ENCODE measurements at places on chromosomes 6 and 20. TPM values are rescaled to one million over a fixed set of nuclear protein-coding genes. Genes with fewer than 3 reads are reported as not detected.

The DAAM2 gene
- total RNA-seq: 3.1 TPM

- DNase-seq: no peak
Observed at GRCh38 chr6:128186729-128187128, 285.9 kb upstream of the THEMIS start.

GRCh38 chr6:3585320-3585935, 128.6 kb upstream of the SLC22A23 start:
- no peak for DNase-seq

GRCh38 chr20:31239139-31239538, 18.3 kb upstream of the DEFB115 start:
- DNase-seq: no peak

- DNase-seq: no peak
Observed at GRCh38 chr6:104505838-104506237, 353.9 kb downstream of the HACE1 start.

The WFDC12 gene
- total RNA-seq: not detected

The MAP7 gene
- 59.1 TPM for total RNA-seq

GRCh38 chr20:9739991-9740390, 98.9 kb downstream of the PAK5 start:
- no peak for DNase-seq

GRCh38 chr20:62900692-62901584, 25.4 kb downstream of the DIDO1 start:
- DNase-seq: no peak

The C6orf58 gene
- not detected for total RNA-seq

The C20orf144 gene
- 0.21 TPM for total RNA-seq

DNA sequence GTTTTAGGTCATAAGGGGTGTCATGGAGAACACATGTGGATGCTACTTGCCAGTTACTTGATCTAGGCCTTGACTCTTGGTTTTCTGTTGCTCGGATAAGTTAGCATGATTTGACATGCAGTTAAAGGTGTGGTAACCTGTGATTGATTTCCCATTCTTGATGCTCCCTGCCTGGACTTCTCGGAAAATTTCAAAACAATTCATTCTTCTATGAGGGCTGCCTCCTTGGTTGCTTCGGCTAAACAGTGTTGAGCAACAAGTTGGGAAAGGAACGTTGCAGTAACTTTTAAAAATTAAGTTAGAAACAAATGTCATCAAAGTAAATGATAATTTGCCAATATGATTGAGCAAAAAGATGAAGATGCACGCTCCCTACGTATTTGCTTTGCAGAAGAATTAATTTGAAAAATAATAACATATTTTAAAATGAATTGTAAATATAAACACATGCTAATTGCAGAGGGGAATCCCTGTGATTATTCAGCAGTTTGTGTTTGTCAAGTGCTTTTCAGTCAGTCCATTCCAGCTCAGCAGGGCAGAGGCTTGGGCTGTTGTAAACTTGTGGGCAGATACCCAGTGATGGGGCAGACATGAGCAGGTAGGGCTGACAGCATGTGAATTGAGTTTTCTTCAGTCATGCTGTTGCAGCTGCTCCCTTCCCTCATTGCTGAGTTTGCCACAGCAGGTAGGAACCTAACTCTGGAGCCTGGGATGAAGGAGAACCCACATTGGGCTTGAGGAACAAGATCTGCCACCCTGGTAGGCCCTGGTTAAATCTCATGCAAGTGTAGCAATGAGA, 110.2 kb downstream of the ESR1 start:
- no peak for DNase-seq

GRCh38 chr20:14178952-14179351, 158.5 kb downstream of the FLRT3 start:
- DNase-seq: no peak

GRCh38 chr6:47303861-47304260, 5.8 kb downstream of the TNFRSF21 start:
- DNase-seq: no peak

DNA sequence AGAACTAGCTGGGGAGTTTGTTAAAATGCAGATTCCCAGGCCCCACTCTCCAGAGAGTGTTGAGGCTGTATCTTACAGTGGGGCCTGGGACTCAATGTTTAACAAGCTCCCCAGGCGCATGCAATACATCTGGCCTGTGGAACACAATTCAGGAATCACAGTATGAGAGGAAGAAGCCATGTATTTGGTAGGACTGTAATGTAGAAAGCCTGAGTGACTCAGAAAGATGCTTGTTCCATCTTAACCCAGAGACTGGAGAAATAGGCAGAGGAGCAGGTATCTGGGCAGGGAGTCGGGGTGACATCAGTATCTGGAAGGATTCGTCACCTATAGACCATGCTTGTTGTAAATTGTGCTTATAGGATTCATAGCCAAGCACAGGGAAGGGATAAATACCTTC, 90.5 kb downstream of the UNC5CL start:
- DNase-seq: no peak

- DNase-seq: no peak
Observed at GRCh38 chr6:32635526-32636123, 1.6 kb upstream of the HLA-DQA1 start.

DNA sequence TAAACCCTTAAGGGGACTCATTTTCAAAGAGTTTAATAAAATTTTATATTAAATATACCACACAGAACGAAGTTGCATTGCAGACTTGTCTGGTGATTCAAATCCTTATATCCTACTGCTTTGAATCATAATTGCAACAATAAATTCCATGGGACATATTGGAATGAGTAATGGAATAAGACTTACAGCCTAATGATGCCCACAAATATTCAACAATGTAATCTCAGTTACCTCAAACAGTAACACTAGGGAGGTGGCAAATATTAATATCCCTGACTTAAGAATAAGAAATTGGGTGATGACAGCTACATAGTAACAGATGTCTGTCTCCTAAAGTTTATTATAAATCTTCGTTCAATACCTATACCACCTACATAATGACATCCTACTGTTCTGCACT, 52.6 kb downstream of the BMP5 start:
- DNase-seq: no peak

The ZNF343 gene
- total RNA-seq: 7.6 TPM

The EYA2 gene
- total RNA-seq: 1.5 TPM

DNA sequence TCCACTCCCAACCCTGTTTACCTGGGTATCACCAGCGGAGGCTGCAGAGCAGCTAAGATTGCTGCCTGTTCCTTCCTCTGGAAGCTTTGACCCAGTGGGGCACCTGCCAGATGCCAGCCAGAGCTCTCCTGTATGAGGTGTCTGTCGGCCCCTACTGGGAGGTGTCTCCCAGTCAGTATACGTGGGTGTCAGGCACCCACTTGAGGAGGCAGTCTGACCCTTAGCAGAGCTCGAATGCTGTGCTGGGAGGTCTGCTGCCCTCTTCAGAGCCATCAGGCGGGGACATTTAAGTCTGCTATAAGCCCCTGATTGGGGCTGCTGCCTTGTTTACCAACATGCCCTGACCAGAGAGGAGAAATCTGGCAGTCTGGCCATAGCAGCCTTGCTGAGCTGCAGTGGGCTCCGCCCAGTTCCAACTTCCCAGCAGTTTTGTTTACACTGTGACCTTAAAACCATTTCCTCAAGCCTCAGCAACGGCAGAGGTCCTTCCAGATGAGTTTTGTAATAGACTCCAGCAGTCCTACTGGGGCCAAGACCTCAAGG, 2.8 kb downstream of the RAET1E start:
- DNase-seq: no peak

The ACTL10 gene
- total RNA-seq: 1.5 TPM

DNA sequence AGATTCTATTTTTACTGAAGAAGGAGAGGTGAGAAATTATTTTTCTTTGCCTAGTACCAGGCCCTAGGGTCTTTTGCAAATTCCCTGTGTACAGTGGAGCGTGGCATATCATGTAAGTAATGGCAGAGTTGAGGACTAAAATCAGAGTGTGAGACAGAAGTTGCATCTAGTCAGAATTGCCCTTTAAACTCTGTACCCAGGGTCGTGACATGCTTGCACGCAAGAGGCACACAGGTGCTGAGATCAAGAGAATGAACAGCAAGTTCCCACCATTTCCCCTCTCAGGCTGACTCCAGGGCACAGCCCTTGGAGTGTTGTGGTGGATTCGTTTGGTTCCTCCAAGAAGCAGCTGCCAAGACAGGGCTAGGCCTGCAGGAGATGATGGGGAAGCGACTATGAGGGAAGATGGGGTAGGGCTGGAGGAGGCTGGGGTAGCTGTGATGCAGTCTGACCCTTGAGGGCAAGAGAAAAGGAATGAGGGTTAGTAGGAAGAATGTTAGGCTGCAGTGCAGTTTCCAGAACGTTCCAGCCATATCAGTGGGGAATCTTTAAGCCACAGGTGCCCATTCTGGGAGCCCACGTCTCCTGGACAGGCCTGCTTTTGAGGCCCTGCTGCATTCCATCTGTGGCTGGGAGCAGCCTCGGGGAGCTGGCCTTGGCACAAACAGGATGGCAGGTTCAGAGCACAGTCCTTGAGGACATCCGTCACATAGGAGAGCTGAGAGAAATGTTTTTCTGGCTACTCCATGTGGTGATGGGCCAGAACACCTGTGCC, 6.9 kb downstream of the NELFCD start:
- no peak for DNase-seq

DNA sequence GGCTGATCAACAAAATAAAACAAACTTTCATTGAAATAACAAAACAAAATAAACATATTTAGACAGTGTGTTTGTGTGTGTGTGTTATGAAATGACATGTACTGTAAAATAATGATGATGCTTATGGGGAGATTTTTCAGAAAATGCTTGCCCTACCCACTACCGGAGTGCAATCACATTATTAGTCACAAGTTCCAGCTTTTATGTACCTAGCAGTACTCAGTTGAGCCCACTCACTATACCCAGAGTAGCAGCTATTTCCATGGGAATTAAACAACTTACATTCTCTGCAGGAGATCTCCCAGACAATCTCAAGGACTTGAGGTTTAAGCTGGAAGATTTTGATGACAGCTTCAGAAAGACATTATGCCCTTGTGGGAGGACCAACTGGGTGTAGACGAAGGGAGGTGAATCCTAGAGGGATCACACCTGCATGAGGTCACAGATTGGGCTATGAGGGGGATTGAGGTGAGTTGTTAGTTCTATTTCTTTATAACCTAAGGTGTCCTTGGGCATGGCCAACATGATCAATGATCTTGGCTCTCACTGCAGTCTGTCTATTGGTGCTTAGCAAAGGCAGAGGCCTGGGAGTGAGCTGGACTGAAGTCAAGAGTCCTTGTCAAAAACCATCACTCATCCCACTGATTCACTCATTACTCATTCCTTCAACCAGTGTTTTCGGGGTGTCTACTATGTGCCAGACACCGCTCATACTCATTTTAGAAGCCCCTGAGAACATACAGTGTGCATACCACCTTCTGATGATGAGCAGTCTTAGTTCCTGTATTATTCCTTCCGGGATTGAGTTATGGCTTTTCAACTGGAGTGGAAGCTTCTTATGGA, 6.7 kb upstream of the CLIC5 start:
- no peak for DNase-seq

DNA sequence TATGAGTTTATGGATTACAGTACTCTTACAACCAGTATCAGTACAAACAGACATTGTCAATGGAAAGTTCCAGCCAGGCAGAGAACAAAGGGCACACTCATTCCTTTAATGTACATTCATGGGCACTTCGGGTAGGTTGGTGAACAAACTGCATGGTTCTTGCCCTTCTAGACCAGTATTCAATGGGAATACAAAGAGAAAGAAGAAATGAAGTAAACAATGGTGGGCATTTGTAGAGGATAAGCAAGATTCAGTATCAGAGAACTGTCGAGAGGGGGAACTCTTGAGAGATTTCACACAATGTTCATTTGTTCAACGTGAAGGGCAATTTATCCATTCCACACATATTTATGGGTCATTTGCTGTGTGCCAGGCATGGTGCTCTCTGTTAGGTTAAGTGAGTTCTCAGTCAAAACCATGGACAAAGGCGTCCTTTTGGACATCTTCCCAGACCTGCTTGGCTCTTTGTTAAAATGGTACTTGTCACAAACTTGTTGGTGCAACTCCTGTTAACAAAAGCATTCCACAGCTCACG, 714.8 kb downstream of the DHX35 start:
- DNase-seq: no peak

Data from WTC11 (cell line).